SJSA1 (cell line): ENCODE measurements at places on chromosomes 16 and 17. TPM values are rescaled to one million over a fixed set of nuclear protein-coding genes. Genes with fewer than 3 reads are reported as not detected.

- no peak overlapping the region for H3K27ac ChIP-seq
- no peaks in the 10 kb centered on the region for H3K27me3 ChIP-seq
- peaks cover 56% of the 10 kb centered on the region for H3K36me3 ChIP-seq
Observed at GRCh38 chr17:4235372-4236279, 28.2 kb downstream of the ANKFY1 start.

DNA sequence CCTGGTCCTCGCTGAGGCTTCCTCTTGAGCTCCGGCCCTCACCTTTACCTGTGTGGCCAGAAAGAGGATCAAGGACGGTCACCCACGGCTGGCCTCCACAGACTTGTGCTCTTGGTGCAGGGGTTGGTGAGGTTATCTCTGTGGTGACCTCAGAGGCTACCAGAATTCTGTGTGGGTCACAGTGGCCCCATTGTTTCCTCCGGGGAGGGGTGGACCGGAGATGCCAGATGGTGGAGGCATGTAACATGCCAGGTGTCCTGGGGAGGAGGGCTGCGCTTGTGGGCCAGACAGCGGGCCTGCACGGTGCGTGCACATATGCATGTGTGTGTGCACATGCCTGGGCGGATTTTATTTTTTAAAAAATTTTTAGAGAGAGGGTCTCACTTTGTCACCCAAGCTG, 6.3 kb downstream of the SGCA start:
- H3K4me1 ChIP-seq: peaks cover 51% of the 10 kb centered on the region
- DNase-seq: no peak
- no peak overlapping the region for H3K4me3 ChIP-seq
- H3K36me3 ChIP-seq: peaks cover 16% of the 10 kb centered on the region

- peak overlapping the region; percentile 75 for H3K27ac ChIP-seq
- DNase-seq: peak; percentile 50
- no peak overlapping the region for H3K4me3 ChIP-seq
- no peaks in the 10 kb centered on the region for H3K36me3 ChIP-seq
Observed at GRCh38 chr16:65572156-65572555, 450.3 kb upstream of the CDH11 start.

DNA sequence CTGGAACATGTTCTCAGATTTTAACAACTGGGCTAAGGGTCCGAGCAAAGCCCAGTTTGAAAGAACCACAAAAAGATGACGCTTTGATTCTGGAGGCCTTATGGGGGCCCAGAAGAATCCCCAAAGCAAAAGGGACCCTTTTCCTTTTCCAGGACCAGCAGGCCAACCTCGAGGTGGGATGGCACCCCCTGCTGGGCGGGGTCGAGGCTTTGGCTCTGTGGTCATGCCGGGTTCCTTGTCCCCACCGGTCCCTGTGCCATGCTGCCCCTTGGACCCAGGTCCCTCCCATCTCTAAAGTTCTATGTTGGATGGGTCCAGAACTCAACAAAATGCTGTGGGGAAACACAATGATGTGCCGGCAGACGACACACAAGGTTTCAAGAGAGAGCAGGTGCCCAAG, 30.9 kb downstream of the TMEM204 start:
- H3K27ac ChIP-seq: no peak overlapping the region
- no peak for DNase-seq
- H3K4me3 ChIP-seq: no peak overlapping the region
- no peaks in the 10 kb centered on the region for H3K36me3 ChIP-seq

DNA sequence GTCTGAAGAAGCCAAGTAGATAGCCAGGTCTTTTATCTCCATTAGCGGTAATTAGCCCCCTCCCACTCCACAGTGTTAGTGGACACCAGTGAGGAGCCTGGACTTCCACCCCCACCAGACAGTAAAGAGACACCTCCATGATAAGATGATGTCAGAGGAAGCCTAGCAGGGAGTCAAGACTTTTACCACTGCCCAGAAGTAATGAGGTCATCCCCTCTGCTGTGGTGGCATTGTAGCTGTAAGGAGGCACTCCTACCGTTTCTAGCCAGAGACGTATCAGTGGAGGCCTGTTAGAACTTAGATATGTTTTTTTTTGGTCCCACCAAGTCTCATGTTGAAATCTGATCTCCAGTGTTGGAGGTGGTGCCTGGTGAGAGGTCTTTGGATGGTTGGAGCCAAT, 38.1 kb downstream of the PIK3R5 start:
- peaks cover 9% of the 10 kb centered on the region for H3K4me1 ChIP-seq
- no peaks in the 10 kb centered on the region for H3K36me3 ChIP-seq
- no peak for DNase-seq
- no peak overlapping the region for H3K4me3 ChIP-seq

DNA sequence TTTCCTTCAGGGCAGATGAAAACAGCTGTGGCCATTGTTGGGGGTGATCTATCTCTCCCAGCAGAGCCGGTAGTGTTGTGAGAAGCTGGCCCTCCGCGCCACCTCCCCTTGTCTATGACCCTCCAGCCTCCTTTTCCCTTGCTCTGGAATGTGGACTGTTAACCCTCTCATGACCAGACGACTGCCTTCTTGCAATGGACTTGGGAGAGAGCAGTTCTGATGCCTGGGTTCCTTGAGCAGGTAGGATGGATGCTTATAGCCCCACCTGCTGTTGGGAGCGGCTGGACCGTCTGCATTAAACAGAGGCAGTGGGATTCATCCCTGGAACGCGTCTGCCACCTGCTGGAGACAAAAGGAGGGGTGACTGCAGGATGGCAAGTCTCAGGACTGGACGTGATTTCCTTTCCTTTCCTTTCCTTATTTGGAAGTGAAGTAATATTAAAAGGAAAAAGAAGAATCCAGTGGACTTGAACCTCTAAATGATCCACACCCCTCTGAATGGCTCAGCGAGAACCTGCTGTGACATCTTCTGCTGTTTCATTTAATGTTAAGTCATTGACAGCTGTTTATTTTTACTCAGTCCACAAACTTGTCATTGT, 1.8 kb upstream of the SOST start:
- peaks cover 26% of the 10 kb centered on the region for H3K4me1 ChIP-seq
- H3K36me3 ChIP-seq: no peaks in the 10 kb centered on the region
- no peak overlapping the region for H3K4me3 ChIP-seq

DNA sequence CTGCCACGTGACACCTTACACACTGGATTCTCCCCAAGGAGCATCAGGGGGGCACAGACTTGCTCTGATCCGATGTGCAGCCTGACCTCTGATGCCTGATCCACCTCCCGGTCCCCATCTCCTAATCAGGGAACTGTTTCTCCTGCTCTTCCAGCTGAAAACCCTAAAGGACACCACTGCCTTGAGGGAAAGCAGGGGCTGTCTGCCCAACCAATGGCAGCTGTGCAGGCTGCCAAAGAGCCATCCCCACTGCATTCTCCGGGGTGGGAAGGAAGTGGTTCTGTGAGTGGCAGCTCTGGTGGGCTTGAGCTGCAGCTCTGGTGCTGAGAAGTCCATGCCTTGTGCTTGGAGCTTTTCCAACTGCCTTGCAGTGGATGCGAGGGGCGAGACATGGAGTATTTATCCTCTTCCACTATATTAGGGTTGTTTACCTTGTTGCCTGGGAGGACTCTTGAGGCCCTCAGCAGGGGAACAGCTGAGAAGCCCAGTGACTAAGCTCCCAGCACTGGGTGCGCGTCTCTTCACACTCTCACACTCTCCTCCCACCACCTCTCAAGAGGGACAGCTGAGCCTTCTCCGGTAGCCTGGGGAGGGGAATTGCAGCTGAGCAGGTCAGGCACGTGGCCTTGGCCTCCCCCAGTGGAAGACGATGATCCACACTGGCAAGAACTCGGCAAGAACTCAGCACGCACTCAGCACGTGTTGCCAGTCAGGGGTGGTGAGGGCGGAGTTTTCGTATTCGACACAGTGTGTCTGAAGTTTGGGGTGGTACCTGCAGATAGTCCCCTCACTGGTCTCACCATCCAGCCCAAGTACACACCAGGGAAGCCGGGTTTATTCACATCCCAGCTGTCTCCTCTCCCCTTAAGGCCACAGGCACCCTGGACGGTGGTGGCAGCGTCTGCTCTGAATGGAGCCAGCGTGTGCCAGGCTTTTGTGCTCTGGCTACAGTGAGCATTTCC, 21.1 kb upstream of the SPATA32 start:
- H3K36me3 ChIP-seq: peaks cover 80% of the 10 kb centered on the region
- H3K4me1 ChIP-seq: peaks cover 3% of the 10 kb centered on the region; the same call in 1 of the 2 replicates
- DNase-seq: no peak
- no peak overlapping the region for H3K27ac ChIP-seq

GRCh38 chr17:61305024-61305423, 94.6 kb upstream of the TBX2 start:
- no peaks in the 10 kb centered on the region for H3K36me3 ChIP-seq
- peaks cover 22% of the 10 kb centered on the region for H3K4me1 ChIP-seq
- no peaks in the 10 kb centered on the region for H3K27me3 ChIP-seq

GRCh38 chr16:30533146-30533522, 1.5 kb downstream of the ZNF747 start:
- H3K27ac ChIP-seq: no peak overlapping the region
- DNase-seq: no peak
- H3K36me3 ChIP-seq: no peaks in the 10 kb centered on the region
- no peaks in the 10 kb centered on the region for H3K27me3 ChIP-seq

IL17C gene
- total RNA-seq: not detected in 2 replicates

TANC2 gene
- 2.3 and 7.7 TPM in 2 replicates for total RNA-seq
